Testis (tissue), 5 donors: ENCODE measurements at places on chromosomes 3 and 15. TPM values are rescaled to one million over a fixed set of nuclear protein-coding genes. Genes with fewer than 3 reads are reported as not detected.

The UROC1 gene
- polyA plus RNA-seq, result 0.34 TPM

The VIPR1 gene
- 3.4 TPM for polyA plus RNA-seq

The VILL gene
- 9.5 TPM for polyA plus RNA-seq

- no peak for DNase-seq
Observed at GRCh38 chr3:65146179-65146578, 458.4 kb upstream of the ADAMTS9 start.

GRCh38 chr3:73029321-73029796 lies 32.1 kb upstream of the EBLN2 start:
- no peak for DNase-seq

DNA sequence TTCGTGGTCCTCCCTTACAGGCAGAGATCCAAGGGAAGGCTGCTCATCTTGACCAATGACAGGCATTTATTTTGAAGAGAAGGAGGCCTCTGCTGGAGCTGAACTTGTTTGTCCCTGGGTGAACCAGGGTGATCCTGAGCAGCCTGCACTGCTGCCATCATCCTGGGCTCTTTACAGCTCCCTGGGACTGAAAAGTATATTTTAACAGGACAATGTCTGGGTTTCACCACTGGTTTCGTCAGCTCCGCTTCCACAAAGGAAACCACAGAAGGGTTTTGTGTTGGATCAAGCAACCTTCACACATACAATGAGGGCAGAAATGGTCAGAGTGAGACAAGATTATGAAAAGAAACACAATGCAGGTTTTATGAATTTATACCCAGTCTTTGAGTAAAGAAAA lies 400.7 kb upstream of the TPM1 start:
- DNase-seq, result no peak

DNA sequence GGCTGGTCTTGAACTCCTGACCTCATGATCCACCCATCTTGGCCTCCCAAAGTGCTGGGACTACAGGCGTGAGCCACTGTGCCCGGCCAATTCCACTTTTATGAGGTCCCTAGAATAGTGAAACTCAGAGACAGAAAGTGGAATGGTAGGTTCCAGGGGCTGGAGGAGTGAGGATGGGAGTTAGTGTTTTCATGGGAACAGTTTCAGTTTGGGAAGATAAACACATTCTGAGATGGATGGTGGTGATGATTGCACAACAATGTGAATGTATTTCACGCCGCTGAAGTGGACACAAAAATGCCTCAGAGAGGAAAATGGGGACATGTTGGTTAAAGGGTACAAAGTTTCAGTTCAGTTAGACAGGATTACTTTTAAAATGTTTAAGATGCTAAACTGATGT lies 22.5 kb upstream of the HDAC11 start:
- no peak for DNase-seq

GRCh38 chr15:57923306-57923705 lies 142.2 kb downstream of the ALDH1A2 start:
- peak; percentile 34 for DNase-seq

- DNase-seq, result no peak
Observed at GRCh38 chr15:79629687-79630086, 197.6 kb downstream of the MINAR1 start.

- no peak for DNase-seq
Observed at GRCh38 chr3:111210003-111210711, 138.5 kb downstream of the NECTIN3 start.

DNA sequence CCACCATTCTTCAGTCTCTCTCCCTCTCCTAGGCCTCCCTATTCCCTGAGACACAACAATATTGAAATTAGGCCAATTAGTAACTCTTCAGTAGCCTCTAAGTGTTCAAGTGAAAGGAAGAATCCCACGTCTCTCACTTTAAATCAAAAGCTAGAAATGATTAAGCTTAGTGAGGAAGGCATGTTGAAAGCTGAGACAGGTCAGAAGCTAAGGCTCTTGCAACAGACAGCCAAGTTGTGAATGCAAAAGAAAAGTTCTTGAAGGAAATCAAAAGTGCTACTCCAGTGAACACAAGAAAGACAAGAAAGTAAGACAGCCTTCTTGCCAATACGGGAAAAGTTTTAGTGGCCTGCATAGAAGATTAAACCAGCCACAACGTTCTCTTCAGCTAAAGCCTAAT lies 41.3 kb downstream of the PPM1L start:
- no peak for DNase-seq

DNA sequence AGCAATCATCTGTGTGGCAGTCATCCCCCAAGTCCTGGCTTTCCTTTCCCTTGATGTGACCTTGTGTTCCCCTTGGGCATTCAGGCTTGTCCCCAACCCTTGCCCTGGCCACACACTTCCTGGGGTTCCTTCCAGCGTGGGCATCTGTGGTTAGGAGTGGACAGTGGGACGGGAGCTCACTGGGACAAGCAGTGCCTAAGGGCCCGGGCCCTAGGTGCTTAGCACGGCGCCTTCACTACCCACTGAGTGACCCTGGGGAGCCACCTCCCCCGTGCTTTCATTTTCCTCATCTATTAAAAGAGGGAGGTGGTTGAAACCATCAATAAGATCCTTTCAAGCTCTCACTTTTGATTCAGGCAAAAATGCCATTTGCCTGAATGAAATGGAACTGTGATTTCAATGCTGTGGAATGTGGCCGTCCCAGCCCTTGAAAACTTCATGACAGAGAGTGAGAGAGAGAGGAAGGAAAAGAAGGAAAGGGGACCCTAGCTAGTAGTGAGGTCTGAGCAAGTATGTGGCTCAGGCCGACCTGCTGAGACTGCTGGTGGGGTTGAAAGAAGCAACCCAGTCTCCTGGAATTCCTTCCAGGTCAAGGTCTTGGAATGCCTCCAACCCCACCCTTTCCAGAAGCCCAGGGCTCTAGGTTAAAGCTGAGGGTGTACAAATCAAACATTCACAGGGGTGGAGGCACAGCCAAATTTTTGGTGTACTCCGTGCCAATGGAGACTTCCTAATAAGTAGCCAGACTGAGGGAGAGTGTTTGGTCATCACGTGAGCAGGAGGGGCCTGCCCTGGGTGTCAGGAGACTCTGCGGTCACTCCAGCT lies 302.9 kb downstream of the TLE3 start:
- DNase-seq, result peak; percentile 64

DNA sequence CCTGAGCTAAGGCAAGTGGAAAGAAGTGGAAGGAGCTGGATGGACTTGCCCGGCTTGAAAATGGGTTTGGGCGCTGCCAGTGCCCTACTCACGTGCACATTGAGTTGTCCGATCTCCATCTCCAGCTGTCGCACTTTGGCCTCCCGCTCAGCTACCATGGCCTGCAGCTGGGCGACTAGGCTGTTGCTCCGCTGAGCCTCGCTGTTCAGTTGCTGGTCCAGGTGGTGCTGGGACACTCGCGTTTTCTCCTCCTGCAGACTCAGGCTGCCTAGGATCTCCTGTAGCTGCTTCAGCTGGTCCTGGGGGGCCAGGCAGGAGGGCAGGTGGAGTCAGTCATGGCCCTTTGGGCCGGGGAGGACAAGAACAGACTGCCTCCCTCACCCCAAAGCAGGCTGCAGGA lies 33.0 kb upstream of the HHATL start:
- DNase-seq, result no peak

DNA sequence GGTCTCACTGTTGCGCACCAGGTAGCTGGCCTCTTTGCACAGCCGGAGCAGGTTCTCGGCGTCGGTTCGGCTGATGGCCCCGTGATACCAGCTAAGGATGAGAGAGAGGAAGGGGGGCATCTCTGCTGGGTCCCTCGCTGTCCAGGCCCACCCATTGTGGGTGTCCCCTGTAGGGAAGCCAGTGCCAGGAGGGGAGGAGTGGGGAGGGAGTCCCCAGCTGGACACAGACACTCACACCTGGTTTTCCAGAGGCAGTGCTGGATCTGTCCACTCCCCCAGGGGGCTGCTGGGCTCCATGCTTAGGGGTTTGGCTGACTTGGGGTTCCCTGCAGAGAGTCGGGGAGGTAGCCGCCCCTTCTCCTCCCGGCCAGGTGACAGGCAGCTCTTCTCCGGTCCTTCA lies 15.9 kb downstream of the SHF start:
- DNase-seq, result no peak
